Activated T-cell treated with anti-CD3 and anti-CD28 coated beads, Interleukin-2, amount 50 U/mL, for 1 hour (primary cell): ENCODE measurements at places on chromosomes 3 and 15.
A peak's percentile ranks its signal among the peaks of the same experiment; 100 is the strongest.

DNA sequence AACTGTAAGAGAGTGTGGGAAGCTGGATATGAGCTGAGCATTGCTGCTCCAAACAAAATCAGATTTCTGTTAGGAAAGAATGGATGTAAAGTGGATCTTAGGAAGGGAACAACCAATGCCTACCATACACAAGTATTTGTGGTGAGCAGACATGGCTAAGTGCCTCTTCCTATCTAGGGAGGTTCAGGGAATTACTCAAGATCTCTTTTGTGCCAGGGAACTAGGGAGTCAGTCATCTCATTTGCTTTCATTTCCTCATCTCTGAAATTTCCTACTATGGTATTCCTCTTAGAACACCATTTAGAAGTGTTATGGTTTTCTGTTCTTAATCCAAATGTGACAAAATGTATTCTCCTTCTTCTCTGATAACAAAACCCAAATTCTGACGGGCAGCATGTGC is 396.5 kb downstream of the FHIT start:
- DNase-seq: no peak

- DNase-seq: no peak
These were observed 15.0 kb downstream of the GTF2A2 start for GRCh38 chr15:59642351-59642750.

- no peak for DNase-seq
These were observed 353.6 kb downstream of the CLSTN2 start for GRCh38 chr3:140288595-140288994.

DNA sequence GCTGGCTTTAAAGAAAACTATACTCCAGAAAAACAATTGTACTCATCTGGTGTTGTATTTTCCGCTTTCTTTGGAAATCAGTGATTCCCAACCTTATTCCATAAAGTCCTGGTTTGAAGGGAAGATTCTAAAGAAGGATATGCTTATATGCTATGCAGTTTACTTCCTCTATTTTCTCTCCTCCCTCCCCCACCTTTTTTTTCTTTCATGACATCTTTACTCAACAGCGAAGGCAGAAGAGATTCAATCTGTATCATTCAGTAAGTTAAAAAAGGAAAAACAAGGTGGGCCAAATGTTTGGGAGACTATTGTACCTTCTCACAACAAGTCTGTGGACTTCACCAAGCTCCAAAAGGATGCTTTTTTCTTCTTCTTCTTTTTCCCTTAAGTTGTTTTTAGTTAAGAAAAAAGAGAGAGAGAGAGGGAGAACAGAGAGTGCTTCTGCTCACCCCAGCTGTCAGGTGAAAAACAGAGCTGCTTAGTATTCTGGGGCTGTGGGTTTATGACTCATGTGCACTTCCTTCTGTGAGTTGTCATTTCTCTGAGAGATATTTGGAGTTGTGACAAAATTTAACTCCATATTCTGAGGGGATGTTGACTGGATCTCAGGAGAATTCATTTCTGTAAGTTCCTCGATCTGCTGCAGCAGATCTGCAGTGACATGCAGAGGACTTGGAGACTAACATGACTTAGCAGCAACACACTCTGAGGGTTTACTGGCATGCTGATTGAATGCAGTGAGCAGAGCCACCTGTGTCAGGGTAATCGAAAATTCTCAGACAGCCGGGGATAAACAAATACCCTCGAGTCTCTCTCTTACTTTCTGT is 70.7 kb downstream of the SSR3 start:
- DNase-seq: peak; percentile 35

DNA sequence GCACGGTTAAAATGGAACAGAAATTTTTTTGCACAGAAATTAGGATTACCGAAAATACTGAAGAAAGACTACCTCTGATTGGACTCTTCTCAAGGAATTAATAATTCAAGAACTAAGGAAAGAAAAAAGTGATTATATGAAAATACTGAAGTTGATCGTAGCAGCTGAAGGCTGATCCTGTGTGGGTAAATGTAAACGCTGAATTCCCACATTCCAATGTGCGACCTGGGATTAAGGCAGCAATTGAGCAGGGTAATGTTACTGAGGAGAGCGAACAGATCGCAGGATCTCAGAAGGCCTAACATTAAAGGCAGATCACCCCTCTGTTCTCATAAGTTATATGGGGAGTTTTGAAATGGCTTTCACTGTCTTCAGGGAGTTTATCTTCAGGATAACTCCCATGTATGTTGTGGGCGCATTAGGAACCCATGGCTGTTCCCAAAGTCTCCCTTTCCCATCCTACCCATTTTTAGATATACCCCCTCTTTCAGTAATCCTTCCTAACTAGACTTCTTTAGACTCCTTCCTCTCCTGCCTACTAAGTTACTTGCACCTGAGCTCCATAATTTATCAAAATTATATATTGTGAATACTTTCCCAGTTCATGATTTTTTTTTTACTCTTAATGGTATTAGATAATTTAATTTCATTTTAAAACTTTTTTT is 1.0 kb upstream of the UBL7 start:
- no peak for DNase-seq

DNA sequence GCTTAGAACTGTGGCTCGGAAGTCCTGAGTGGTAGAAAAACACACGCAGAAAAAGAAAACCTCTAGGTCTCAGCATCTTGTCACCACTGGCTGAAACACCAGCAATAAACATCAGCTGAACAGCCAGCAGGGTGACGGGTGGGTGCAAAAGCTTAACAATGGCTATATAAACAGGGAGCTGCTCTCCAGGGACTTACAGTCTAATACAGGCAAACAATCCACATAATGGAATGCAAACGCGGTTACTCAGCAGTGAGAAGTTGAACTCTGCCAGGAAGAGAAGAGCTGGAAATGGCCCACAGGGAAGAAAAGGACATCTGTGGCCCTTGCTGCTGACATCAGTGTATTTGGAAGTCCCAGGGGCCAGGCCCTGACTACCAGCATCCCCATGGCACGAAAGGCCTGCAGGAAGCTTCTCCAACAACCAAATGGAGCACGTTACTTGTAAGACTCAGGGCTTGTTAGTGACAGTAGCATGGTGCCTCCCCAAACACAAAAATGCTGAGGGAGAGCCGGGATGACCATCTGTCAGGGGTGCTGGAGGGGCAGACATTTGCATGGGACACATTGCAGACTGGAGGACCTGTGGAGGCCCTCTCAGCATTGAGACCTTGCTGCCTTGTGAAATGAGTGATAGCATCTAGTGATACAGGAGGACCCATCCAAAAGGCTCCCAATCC is 3.0 kb downstream of the HEG1 start:
- no peak for DNase-seq

GRCh38 chr15:77030928-77031375 is 36.0 kb downstream of the PSTPIP1 start:
- peak; percentile 10 for DNase-seq

- DNase-seq: no peak
These were observed 75.4 kb upstream of the ZNF385D start for GRCh38 chr3:21826416-21826815.
